NCI-H69 (cell line): ENCODE measurements at places on chromosomes 3 and 15.

DNA sequence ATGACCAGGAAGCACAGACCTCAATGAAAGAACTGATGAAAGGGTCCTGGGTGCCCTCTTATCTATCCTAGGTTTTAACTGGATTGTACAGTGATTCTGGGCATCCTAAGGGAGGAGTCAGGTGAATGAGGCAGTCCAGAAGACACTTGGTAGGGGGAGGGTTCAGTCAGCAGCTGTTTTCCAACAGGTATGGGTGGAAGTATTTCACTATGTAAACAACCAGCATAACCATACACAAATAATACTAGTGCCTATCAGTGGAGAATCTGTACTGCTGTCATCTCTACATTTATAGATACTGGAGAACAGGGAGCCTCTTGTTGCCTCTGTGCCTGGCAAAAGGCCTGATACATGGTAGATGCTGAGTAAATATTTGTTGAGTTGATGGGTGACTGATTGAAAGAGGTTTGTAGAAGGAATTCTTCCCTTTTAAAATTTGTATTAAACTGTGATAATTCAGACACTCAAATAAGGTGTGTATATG, 328.5 kb downstream of the RBMS3 start:
- DNase-seq, result peak; percentile 48

DNA sequence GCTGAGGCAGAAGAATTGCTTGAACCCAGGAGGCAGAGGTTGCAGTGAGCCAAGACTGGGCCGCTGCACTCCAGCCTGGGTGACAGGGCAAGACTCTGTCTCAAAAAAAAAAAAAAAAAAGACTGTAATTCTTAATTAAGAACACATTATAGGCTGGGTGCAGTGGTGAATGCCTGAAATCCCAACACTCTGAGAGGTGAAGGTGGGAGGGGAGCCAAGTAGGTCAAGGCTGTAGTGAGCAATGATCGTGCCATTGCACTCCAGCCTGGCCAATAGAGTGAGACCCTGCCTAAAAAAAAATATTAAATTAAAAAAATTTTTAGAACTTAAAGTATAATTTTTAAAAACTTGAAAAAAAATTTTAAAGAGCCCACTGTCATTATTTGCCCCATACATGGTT, 13.4 kb upstream of the ARPIN start:
- DNase-seq, result no peak

DNA sequence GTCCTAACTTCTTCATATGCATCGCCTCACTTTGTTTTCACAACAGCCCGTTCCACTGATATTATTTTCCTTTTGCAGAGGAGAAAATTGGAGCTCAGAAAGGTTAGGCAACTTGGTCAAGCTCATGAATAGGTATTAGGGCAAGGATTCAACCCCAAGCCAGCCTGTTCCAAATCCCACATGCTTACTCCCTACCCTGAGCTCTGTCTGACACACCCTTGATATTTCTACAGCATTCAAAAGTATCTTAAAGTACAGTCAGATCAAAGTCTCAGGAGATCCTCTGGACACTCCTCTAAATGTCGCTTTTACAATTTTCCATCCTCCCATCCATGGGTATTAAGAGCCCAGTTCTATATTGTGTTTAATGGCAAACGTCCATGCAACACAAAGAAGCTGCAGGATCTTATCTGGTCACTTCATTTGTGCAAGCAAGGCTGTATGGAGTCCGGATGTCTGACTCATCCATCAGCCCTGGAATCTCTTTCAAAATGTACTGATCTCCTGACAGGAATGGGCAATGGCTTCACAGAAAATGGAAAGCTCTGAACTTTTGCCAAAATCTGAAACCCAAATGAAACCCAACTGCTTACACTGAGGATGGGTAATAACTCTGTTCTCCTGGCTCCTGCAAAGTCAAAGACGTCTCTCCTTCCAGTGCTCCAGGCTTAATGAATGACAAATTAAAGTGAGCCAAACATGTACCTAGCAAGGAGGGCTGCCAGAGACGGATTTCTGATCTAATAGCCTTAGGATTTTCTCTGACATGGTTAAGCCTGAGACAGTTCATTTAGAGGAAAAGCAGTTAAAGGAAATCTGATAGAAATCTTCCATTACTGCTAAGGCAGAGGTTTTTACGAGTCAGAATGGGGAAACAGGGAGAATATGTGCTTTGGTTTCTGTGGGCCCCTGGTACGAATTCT, 230.9 kb upstream of the RORA start:
- DNase-seq, result no peak

- no peak for DNase-seq
Measured at GRCh38 chr3:15805756-15806266, 8.0 kb upstream of the ANKRD28 start.

- DNase-seq, result peak; percentile 30
Measured at GRCh38 chr3:115022835-115023398, 124.2 kb downstream of the ZBTB20 start.

DNA sequence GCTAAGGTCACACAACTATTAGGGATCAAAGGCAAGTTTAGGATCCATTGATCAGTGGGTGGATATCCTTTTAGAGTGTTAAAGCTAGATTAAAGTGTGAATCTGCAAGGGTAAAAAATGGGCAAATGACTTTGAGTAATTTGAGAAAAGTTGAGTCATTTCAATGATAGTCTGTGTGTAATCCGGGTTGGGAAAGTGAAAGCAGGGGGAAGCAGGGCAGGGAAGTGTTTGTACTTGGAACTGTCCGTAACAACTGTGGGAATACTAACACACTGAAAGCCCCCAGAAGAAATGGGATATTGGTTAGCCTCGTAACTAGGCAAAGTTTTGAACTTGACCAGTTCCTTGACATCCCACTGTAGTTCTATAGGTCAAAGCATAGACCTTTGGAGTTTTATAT, 187.2 kb upstream of the SLITRK3 start:
- DNase-seq, result no peak

GRCh38 chr15:45320581-45321205, 57.7 kb downstream of the GATM start:
- DNase-seq, result no peak

DNA sequence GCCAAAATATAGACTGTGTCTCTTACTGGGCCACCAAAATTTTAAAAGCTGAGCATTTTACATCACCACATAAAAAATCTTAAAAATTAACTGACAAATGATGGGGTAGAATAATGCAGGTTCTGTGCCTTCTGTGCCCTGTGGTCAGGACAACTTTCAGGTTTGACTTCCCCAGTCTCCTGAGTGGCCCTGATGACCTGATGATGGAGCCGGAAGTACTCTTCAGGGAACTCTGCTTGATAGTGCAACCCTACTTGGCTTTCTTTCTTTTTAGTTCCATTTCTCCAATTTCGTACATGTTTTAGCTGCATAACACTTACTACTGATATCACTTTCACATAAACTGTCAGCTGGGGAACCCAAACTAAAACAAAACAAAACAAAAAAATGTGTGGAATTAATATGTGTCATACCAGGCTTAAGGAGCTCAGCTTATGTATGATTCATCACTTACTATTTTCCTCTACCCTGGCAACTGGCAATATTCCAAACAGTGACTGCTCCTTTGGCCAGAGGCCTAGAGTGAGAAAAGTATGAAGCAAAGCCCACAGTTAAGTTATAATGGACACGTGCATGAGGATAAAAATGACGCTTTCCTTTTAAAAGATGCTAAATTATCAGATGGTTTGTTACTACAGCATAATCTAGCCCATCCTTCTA, 194.3 kb downstream of the BCHE start:
- peak; percentile 88 for DNase-seq

DNA sequence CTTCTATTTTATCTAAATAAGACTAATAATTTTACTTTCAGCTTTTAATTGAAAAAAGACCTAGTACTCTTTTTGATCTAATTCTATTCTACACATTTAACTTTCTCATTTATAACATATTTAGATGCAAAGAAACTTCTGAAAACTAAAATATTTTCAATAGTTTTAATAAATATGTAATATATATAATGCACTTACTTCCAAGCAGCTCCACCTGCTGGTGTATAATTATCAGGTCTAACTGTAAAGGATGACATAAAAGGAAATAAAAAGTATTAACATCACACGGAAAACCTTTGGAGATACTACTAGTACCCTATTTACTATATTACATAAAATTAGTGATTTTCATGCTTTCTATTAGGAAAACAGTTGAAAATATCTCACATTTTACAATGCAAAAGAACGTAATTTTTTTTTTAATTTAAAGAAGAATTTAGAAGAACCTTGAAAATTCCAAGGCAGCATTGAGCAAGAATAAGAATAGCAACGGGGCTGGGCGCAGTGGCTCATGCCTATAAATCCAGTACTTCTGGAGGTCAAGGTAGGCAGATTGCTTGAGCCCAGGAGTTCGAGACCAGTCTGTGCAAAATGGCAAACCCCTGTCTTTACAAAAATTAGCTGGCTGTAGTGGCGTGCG, 10.2 kb downstream of the PLSCR5 start:
- peak; percentile 1 for DNase-seq

GRCh38 chr3:153852355-153852754, 268.8 kb upstream of the ARHGEF26 start:
- DNase-seq, result no peak

GRCh38 chr3:41307065-41307464, 107.8 kb downstream of the CTNNB1 start:
- peak; percentile 4 for DNase-seq

DNA sequence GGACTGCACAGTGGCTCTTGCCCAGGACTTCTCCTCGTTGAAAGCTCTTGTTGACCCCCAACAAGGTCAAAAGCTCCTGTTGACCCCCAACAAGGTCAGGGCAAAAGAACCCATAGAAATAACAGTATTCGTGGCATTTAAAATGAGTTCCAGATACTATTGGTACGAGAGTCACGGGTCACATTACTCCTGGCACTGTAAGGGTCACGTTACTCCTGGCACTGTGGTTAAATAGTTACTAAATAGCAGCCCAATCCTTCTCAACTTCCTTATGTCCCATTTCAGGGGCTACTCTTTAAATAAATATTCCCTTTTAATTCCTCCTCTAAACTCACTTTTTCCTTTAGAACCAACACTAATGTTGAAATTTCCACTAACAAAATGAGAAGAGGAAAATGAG, 18.2 kb upstream of the ADCY5 start:
- DNase-seq, result no peak

DNA sequence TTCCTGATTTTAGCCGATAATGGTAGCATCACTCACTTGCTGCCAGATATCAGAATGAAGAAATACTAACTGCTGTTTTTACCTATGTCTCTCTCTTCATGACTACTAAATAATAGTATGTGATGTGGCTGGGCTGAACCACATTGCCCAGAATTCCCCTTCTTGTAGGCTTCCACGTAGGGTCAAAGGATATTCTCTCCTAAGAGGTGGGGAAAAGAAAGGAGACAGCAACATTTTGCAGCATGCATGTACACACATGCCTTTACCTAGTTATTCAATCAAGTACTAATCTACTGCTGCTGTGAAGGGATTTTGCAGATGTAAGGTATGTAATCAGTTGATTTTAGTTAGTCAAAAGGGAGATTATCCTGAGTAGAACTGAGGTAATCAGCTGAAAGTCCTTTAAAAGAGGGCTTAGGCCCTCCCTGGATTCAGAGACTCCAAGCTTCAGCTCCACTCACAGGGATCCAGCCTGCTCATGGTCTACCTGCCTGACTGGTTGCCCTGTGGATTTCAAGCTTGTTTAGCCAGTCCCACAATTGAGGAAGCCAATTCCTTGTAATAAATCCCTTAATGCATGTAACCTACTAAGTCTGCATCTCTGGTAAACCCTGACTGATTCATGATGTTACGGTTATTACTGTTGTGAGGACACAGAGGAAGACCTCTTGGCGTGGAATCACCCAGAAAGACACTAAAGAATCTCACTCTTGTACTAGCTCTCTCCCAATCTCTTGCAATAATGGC, 20.4 kb downstream of the PLD1 start:
- DNase-seq, result no peak

DNA sequence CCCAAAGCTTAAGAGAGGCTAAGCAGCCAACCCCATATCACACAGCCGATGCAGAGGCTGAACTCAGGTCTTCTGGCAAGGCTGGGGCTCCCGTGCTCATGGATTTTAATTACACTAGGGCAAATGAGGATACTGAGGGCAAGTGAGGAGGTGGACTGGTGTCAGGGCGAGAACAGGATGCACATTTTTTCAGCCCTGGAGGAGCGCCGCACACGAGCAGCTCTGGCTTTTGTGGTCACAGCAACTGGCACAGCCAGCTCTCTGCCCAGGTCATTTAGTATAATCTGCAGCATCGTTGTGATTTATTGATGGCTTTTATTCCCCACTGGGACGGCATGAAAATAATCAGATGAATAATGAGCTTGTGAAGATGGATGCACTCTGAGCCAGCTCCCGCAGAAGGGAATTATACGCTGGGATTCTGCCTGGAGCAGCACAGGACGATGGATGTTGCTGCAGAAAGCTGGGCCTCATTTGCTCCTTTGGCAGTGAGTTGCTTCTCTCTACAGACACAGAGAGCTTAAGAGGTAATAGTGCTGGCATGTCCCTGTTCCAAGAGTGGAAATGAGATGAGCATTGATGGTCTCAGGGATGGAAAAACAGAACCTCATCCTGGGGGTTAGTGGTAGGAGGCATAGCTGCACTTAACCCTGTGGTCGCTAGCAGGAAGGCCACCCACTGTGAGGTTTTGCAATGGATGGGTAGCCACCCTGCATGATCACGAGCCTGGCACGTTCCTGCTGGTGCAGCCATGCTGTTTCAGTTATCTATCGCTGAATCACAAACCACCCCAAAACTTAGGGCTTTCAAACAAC, 135.4 kb downstream of the UACA start:
- peak; percentile 52 for DNase-seq

GRCh38 chr15:96374499-96374898, 44.0 kb downstream of the NR2F2 start:
- peak; percentile 1 for DNase-seq

DNA sequence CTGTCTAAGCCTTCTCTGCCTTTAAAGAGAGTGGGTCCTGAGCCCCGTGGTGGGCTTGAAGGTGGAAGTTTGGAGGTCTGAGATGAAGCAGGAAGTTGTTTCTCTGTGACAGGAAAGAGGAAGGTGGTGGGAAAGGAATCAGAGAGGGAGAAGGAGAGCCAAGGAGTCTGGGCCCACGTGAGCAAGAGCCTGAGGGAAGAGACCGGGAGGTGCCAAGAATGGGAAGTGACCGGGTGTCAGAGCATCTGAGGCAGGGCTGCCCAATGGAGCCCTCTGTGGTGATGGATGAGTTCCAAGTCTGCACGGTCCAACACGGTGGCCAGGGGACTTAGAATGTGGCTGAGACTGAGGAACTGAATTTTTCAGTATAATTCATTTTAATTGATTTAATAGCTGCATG, 24.6 kb downstream of the ALDH1L1 start:
- no peak for DNase-seq

DNA sequence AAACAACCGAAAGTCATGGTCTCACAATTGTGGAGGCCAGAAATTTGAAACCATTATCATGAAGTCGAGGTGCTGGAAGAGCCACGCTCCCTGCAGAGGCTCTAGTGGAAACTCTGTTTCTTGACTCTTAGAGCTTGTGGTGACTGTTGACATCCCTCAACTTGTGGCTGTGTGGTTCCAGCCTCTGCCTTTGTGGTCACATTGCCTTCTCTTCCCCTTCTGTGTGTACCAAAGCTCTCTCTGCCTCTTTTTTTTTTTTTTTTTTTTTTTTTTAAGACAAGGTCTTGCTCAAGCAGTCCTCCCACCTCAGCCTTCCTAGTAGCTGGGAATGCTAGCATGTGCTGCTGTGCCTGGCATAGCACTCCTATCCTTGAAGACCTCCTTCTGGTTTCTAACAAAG, 48.7 kb upstream of the CRTC3 start:
- no peak for DNase-seq
